ENCODE measurements at places on chromosomes 5 and 9.

GRCh38 chr9:5854063-5854790, 21.3 kb upstream of the ERMP1 start:
- DNase-seq, result no peak

DNA sequence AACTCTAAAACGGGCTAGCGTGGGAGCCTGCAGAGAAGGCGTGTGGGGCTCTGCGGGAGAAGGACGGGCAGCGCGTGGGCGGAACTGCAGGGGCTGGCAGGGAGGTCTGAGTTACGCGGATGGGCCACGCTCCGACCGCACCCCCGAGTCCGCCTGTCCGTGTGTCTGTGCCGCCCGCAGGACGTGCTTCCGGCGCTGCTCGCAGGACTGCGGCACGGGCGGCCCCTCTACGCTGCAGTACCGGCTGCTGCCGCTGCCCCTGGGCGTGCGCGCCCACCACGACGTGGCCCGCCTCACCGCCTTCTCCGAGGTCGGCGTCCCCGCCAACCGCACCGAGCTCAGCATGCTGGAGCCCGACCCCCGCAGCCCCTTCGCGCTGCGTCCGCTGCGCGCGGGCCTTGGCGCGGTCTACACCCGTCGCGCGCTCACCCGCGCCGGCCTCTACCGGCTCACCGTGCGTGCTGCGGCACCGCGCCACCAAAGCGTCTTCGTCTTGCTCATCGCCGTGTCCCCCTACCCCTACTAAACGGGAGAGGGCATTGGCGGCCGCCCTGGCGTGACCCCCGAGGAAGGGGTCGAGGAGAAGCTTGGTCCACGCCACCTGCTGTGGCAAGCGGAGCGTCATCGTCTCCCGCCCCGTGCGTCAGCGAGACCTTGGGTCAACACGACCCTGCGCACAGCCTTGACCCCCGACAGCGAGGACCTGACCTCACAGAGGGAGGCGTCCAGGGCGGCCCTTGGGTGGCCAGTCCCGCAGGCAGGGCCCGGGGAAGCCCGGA, 11.4 kb upstream of the ASS1 start:
- no peak for DNase-seq

GRCh38 chr5:107216587-107216986, 454.1 kb downstream of the EFNA5 start:
- DNase-seq, result no peak

DNA sequence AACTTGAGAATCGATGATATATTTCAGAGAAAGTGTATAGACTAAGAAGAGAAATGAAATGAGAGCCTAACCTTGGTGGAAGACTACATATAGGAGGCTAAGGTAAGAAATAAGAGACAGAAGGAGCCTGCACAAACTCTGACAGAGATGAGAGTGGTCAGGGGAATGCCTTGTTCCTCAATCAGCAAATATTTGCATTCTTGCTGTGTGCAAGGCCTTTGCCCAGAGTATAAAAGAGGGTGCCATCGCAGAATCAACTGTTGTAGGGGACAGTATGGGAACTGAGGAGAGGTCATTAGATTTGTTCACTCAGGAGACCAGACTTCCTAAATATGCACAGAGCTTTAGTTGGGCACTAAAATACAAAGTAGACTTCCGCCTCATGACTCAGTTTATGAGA, 137.2 kb downstream of the ATG10 start:
- no peak for DNase-seq

DNA sequence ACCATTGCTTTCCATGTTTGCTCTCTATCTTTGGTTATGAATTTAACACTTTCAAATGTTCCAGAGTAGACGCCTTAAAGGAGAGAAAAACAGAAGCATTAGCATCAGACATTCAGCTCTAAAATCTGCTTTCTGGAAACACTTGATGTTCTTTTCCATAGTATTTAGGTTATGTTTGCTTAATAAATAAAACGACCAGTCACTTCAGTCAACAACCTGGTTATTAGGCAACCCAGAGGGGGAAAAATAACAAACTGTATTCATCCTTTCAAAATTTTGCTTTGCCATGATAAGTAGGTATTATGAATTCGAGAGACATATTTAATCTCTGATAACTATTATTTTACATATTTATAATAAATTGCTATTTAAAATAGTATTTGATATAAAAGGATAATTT, 1044.7 kb downstream of the CDH9 start:
- DNase-seq, result no peak

- no peak for DNase-seq
Measured at GRCh38 chr9:113368982-113369854, 7.6 kb downstream of the HDHD3 start.

- no peak for DNase-seq
Measured at GRCh38 chr5:79816014-79816413, 126.4 kb downstream of the CMYA5 start.

DNA sequence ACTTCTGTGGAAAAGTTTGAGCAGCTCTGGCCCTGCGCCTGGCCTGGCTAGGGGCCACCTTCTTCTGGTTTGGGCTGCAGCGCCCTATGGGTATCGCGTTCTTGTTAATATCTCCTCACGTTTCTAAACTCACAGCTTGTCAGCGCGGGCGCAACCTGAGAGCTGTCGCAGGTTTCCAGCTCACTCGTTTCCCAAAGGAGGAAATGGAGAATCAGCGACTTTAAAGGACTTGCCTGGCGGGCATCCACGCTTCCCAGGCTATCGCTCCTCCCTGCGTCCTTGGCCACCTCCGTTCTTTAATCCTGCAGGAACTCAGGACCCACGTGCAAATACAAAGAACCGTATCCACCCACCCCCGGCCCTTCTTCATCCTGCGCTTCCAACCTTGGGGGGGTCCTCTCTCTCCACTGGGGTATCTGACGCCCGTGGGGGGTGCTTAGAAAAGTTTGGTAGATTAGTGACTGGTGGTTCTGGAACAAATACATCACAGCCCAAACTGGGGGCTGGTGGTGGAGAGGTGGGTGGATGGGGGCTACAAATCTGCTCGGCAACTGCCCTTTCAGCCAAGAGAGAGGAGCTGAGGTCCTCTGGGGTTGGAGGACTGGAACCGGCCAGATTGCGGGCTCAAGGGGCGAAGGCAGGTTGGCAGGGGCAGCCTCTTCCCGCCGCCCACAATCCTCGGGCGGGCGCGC, 578 bp upstream of the PSAT1 start:
- no peak for DNase-seq

GRCh38 chr5:173907686-173908371, 19.7 kb downstream of the CPEB4 start:
- DNase-seq, result no peak

DNA sequence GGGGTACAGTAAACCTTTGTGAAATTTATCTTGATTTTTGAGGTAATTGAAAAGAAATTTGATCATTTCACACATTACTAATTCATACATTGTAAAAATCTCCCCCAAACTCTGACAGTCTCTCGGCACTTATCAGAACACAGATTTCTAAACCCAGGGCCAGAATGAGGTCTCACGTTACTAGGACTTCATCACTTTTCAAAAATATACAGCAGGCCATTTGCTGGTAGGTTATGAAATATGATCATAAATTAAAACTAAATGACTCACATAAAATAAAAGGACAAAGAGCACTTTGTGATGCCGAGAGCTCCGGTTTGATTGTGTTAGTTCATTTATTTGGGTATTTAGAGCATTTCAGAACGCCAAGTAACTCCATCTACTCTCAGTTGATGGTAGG, 17.0 kb downstream of the MSX2 start:
- DNase-seq, result no peak

GRCh38 chr9:79559495-79560181, 12.1 kb upstream of the TLE4 start:
- DNase-seq, result no peak

GRCh38 chr9:135512241-135512603, 9.0 kb upstream of the LCN1 start:
- no peak for DNase-seq

DNA sequence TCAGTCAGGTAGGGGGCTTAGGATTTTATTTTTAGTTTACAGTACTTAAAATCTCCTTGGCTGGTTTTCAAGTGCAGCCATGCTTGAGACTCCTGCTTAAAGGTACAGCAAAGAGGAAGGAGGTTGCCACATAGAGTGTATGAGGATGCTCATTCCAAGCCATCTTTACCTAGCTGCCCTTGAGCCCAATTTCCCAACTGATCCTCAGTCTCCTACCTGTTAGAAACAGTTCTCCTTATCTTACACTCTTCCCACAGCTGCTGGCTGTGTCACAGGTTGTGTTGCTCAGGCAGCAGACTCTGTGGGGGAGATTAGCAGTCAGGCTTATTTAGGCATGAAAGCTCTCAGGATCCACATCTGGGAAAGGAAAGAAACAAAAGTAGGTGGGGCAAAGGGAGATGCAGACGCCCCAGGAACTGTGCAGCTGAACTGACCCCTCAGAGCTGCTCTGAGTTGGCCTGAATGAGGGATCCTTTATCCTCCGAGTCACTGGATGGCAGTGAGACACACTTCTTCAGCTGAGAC, 95.1 kb downstream of the NMUR2 start:
- no peak for DNase-seq

DNA sequence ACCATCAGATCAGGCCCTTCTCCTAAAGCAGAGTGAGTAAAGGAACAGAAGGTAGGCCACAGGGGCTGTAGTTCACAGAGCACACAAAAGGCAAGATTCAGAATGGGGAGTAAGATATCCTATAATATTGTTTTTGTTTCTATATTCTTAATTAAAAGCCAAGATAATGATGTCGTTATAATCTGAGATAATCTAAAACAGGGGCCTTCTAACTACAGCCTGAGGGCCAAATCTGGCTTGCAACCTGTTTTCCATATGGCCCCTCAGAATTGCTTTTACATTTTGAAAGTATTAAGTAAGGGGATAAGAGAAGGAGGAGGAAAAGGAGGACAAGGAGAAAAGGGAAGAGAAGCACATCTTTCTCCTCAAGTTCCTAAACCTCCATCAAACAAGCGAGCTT, 435.8 kb downstream of the CSNK1G3 start:
- DNase-seq, result no peak

GRCh38 chr5:10862085-10862484, 101.1 kb upstream of the DAP start:
- DNase-seq, result no peak

DNA sequence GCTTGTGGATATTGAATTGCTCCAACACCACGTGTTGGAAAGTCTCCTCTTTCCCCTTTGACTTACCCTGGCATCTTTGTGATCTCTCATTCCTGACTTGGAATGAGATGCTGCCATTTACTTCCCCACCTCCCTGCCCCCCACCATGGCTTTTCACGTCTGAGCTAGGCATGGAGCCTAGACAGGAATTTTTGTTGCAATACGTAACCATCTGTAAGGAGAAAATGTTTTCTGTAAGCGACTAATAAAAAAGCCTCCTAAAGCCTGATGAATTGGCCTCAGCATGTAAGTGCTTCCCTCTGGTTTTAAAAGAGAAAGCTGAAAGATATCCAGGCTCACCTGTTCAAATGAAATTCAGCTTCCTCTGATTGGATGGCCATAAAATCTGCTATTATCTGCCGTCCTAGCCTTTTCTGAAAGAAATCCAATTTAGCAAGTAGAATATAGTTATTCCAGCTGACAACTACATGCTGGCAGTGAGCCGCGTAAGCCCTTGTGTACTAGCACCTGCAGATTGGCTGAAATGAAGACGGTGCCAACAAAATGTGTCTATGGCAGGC, 200.1 kb downstream of the NSG2 start:
- no peak for DNase-seq

DNA sequence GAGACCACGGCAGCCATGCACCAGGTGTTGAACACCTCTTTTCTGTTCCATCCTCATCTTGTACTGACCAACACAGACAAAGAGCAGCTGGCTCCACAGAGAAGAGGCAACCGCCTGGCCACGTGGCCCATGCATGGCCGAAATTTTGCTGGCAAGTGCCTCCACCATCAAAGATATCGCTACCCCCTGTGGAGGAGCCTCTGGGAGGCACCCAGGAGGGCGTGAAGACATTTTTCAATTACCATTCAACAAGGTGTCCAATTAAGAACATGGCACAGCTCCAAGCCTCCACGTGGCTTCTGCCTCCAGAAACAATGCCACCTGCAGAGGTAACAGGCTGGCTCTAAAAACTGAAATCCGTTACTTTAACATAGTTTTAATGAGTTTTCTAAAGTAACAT, 54.4 kb upstream of the CKS2 start:
- no peak for DNase-seq

DNA sequence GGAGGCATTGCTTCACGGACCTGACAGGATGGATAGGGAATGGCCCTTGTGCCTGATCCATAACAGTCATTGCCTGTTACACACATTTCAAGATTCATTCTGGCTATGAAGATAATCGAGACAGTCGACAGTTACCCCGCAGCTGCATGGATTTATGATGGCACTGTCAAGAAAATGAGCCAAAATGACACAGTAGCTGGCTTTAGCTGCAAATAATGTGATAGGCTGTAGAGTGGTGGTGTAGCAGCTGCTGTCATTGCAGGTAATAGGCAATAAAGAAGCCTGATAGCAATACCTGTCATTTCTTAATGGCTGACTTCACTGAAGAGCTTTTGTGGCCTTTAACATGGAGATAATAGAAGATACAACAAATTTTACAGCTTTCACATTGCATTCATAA, 1085.2 kb upstream of the ARRDC3 start:
- DNase-seq, result no peak

GRCh38 chr9:13991395-13991794, 322.5 kb downstream of the NFIB start:
- DNase-seq, result no peak

DNA sequence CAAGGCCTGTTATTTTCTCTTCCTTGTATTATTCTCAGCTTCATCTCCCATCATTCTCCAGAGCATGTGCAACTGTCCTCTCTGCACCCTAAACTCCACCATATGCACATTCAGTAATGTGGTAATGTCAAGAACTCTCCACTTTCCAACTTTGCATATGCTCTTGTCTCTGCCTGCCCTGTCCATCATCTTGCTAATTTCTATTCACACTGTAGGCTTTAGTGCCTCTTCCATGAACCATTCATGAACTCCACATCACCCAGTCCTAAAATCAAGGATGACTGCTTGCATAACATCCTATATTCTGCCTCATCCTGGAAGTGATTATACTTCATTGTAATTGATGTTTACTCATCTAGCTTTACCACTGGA, 354.8 kb downstream of the PDE4D start:
- DNase-seq, result no peak

GRCh38 chr5:24737163-24737562, 92.4 kb upstream of the CDH10 start:
- no peak for DNase-seq

DNA sequence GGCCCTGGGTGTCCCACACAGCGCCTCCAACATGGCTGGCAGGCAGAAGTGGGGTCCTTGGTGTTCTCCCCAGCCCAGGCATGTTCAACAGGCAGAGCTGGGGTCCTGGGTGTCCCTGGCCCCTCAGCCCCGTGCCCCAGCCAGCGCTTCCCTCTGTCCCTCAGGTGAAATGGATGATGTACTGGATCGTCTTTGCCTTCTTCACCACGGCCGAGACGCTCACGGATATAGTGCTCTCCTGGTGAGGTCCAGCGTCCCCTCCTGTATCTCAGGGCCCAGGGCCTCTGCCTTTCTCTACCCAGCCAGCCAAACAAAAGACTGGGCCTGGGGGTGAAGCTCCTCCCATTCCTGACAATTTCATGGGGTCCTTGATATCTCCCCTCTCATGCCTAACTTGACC, 2.4 kb downstream of the REEP2 start:
- no peak for DNase-seq

- no peak for DNase-seq
Measured at GRCh38 chr5:159091065-159091464, 8.7 kb downstream of the EBF1 start.

Data from GM12864 (cell line).